Activated T-helper 2 cell treated with anti-CD3 and anti-CD28 coated beads, Interferon-gamma antibody, Interleukin-2, Interleukin-4, amounts not matched to agents 10 μg/mL and 5 μg/mL and 100 μg/mL, durations not matched to agents 14 hours and 24 hours and 36 hours (primary cell): ENCODE measurements at places on chromosomes 7 and 10. TPM values are rescaled to one million over a fixed set of nuclear protein-coding genes. Genes with fewer than 3 reads are reported as not detected.

TRIM50 gene
- not detected in 2 replicates for total RNA-seq

SFRP4 gene
- total RNA-seq: not detected in 2 replicates

C10orf105 gene
- total RNA-seq: 0.11 and 0.18 TPM in 2 replicates

TMEM184A gene
- 0.23 TPM in 1 of 2 replicates, not detected in the other for total RNA-seq

SLC16A9 gene
- total RNA-seq: 1.9 and 2.1 TPM in 2 replicates

PON2 gene
- total RNA-seq: 16.5 and 17.5 TPM in 2 replicates

PHKG1 gene
- 2.5 and 3.6 TPM in 2 replicates for total RNA-seq

GRCh38 chr7:7354674-7355073 is 172.3 kb downstream of the C1GALT1 start:
- no peak for DNase-seq
- H3K4me1 ChIP-seq: no peaks in the 10 kb centered on the region
- H3K4me3 ChIP-seq: no peak overlapping the region
- peaks cover 11% of the 10 kb centered on the region for H3K27me3 ChIP-seq

- peaks cover 38% of the 10 kb centered on the region for H3K4me1 ChIP-seq
- DNase-seq: no peak
- H3K27ac ChIP-seq: no peak overlapping the region
- peaks cover 6% of the 10 kb centered on the region for H3K36me3 ChIP-seq
- no peak overlapping the region for H3K4me3 ChIP-seq
- H3K27me3 ChIP-seq: no peaks in the 10 kb centered on the region
Observed at GRCh38 chr10:12703126-12703525, 298.4 kb downstream of the CCDC3 start.

GRCh38 chr7:134327896-134328295 is 11.2 kb upstream of the SLC35B4 start:
- H3K36me3 ChIP-seq: no peaks in the 10 kb centered on the region
- peak; percentile 14 for DNase-seq
- H3K4me1 ChIP-seq: peaks cover 12% of the 10 kb centered on the region
- H3K27ac ChIP-seq: no peak overlapping the region
- peaks cover 17% of the 10 kb centered on the region for H3K27me3 ChIP-seq
- no peak overlapping the region for H3K4me3 ChIP-seq

DNA sequence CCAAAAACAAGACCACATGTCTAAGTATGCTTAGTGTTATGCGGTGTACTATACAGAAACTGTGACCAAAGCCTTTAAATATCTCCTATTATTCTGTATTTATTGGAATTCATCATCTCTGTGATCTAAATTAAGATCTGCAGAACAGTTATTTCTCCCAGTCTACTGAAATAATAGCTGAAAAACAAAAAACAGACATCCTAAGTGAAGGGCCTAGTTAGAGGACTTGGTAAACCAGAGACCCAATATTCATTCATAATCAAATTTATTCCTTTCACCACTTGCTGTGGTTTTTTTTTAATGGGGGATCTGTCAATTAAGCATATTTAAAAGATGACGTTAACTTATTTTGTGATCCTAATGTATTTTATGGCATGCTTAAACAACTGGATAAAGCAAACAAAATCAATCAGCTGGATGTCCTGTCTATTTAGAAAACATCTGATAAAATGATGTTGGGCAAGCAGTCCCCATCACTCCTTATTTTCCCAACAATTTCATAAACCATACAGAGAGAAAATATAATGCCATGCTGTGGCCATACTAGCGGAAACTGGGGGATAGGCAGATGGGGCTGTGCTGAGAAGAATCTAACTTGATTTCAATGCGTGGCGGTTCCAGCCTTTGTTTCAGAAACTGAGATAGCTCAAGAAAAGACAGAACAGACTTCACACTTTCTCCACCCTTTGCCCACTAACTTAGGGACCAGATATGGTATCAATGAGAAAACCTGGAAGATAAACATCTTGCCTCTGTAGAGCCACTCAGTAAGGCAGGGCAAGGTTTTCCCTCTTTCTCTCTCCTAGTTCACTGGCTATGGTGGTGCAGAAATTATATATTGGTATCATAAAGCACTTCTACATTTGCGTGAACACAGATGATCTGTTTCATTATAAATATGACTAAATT is 32.9 kb downstream of the ICA1 start:
- peaks cover 25% of the 10 kb centered on the region for H3K27me3 ChIP-seq
- peaks cover 20% of the 10 kb centered on the region for H3K4me1 ChIP-seq
- H3K4me3 ChIP-seq: no peak overlapping the region
- H3K27ac ChIP-seq: no peak overlapping the region
- no peaks in the 10 kb centered on the region for H3K36me3 ChIP-seq
- DNase-seq: no peak

DNA sequence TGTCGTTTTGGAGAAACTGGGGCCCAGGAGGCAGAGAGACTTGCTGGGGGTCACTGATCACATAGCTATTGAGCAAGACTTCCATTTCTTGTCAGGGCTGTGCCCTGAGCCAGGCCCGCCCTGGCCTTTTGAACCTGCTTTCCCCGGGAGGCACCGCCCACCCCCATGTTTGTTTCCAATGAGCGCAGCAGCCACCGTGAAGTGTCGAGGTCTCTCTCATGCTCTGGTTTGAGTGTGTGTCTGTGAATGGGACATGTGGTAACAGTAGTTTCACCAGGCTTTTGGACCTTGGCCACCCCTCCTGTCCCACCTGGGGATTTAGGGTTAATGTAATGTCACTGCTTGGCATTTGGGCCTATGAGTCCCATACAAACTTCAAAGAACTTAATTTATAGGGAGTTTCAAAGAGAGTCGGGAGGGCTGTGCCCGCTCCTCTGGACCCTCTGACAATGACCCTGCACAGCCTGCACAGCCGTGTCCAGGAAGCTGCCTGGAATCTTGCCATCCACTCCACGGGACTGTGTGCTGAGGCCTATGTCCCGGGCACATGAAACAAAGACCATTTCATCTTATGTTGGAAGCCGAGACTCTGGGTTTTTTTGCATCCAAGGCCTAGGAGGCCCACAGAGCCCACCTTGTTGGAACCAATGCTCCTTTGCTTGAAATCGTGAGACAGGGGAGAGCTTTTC is 6.3 kb downstream of the PRF1 start:
- H3K27me3 ChIP-seq: peaks cover 3% of the 10 kb centered on the region
- no peak for DNase-seq
- no peak overlapping the region for H3K27ac ChIP-seq
- H3K4me3 ChIP-seq: no peak overlapping the region
- H3K4me1 ChIP-seq: peaks cover 12% of the 10 kb centered on the region
- H3K36me3 ChIP-seq: peaks cover 32% of the 10 kb centered on the region

- DNase-seq: no peak
- H3K4me3 ChIP-seq: no peak overlapping the region
- no peaks in the 10 kb centered on the region for H3K4me1 ChIP-seq
- no peaks in the 10 kb centered on the region for H3K36me3 ChIP-seq
Observed at GRCh38 chr7:3243680-3244079, 57.4 kb upstream of the SDK1 start.

GRCh38 chr10:125628104-125629049 is 54.6 kb downstream of the TEX36 start:
- H3K27ac ChIP-seq: no peak overlapping the region
- H3K36me3 ChIP-seq: no peaks in the 10 kb centered on the region
- peaks cover 1% of the 10 kb centered on the region for H3K27me3 ChIP-seq
- H3K4me1 ChIP-seq: no peaks in the 10 kb centered on the region
- H3K4me3 ChIP-seq: no peak overlapping the region

DNA sequence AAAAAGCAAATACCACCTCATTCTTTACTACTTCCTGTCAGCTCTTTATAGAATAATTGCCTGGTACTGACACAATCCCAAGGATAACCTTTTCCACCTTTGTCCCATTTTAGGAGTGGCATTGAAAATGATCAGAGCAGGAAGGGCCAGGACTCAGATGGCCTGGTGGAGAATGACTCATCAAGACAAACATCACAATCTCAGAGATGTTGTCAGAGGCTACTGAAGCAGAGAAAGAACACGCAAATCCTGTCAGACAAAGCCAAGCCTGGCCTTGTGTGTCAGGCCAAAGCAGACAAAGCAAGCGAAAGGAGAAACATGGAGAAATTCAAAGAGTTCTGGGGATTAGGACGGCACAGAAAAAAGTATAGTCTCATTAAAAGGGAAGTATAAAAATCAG is 40.9 kb downstream of the NSUN6 start:
- peaks cover 3% of the 10 kb centered on the region for H3K4me1 ChIP-seq
- H3K27ac ChIP-seq: no peak overlapping the region
- no peaks in the 10 kb centered on the region for H3K27me3 ChIP-seq
- DNase-seq: no peak

GRCh38 chr7:83427884-83428283 is 221.1 kb downstream of the SEMA3E start:
- no peak for DNase-seq
- H3K27ac ChIP-seq: no peak overlapping the region
- H3K4me1 ChIP-seq: no peaks in the 10 kb centered on the region
- H3K4me3 ChIP-seq: no peak overlapping the region
- H3K36me3 ChIP-seq: no peaks in the 10 kb centered on the region
- H3K27me3 ChIP-seq: no peaks in the 10 kb centered on the region

- DNase-seq: no peak
- no peaks in the 10 kb centered on the region for H3K36me3 ChIP-seq
- H3K4me1 ChIP-seq: no peaks in the 10 kb centered on the region
- no peaks in the 10 kb centered on the region for H3K27me3 ChIP-seq
- no peak overlapping the region for H3K4me3 ChIP-seq
Observed at GRCh38 chr10:117610321-117610720, 67.8 kb downstream of the EMX2 start.

DNA sequence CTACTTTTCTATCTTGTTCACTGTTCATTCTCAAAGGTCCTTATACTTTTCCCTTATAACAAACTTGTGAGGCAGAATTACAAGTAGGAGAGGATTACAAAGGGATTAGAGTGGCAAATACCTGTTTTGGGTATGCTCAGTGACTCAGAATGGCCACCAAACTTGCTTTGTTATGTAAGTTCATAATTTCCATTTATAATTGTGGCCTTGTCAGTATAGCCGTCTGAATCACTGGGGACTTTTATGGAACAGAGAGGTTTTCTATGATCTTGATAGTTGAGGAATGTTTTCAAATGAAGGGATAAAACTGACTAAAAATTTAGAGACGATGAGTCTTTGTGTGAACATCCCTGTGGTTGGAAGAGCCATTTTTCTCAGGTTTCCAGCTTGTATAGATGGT is 116.2 kb downstream of the SND1 start:
- peaks cover 20% of the 10 kb centered on the region for H3K4me1 ChIP-seq
- no peaks in the 10 kb centered on the region for H3K27me3 ChIP-seq
- H3K4me3 ChIP-seq: no peak overlapping the region
- H3K36me3 ChIP-seq: peaks cover 28% of the 10 kb centered on the region
- no peak for DNase-seq

GRCh38 chr10:61749291-61749690 is 86.6 kb downstream of the CABCOCO1 start:
- no peaks in the 10 kb centered on the region for H3K27me3 ChIP-seq
- peaks cover 34% of the 10 kb centered on the region for H3K4me1 ChIP-seq
- no peak overlapping the region for H3K4me3 ChIP-seq
- DNase-seq: no peak

DNA sequence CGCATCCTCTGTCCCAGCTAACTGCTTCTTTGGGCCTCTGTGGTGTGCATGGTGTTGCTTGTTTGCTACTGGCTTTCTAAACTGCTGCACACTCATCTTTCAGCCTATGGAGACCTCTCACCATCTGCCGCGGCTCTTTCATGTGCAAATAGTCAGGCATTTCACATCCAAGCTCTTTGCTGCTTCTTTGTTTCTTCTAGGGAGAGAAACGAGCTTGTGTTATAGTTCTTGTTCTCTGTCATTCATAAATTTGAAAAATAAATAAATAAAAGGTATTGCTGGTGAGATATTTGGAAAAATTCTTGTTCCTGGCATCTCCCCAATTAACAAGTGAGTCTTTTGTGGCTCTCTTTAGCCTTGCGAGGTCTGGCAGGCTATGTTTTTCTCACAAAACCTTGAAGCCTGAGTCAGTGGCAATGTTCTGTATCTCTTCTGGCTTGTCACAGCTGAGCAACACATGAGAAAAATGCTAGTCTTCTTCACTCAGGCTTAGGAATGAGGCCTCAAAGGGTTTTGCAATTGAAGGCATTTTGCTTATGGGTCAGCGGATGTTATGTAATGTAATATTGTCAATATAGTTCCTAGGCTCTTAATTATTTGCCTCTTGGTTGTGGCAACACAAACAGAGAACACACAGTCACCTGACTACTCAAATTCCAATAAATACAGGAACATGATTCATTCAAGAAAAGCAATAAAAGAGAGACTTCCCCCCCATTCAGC is 274.0 kb downstream of the FRMD4A start:
- H3K4me1 ChIP-seq: no peaks in the 10 kb centered on the region
- no peak overlapping the region for H3K4me3 ChIP-seq
- no peaks in the 10 kb centered on the region for H3K36me3 ChIP-seq
- DNase-seq: no peak
- H3K27ac ChIP-seq: no peak overlapping the region

- H3K4me1 ChIP-seq: peaks cover 41% of the 10 kb centered on the region
- DNase-seq: no peak
- H3K4me3 ChIP-seq: no peak overlapping the region
- peak overlapping the region; percentile 70 for H3K27ac ChIP-seq
- H3K27me3 ChIP-seq: no peaks in the 10 kb centered on the region
Observed at GRCh38 chr7:127819975-127820731, 168.2 kb downstream of the SND1 start.

DNA sequence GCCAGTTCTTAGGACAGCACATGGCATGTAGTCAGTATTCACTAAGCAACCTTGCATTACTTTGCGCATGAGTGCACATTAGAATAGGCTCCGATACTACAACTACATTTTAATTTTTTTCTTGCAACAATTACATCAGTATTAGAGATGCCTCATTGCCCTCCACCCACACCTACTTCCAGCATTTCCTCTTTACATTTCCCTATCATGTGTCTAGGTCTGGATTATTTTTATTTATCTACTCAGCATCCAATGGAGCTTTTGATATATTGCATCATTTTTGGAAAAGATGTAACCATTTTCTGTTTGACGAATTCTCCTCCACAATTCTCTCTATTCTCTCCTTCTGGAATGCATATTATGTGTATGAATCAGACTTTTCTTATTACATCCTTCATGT is 258.2 kb upstream of the GLI3 start:
- H3K36me3 ChIP-seq: no peaks in the 10 kb centered on the region
- no peak overlapping the region for H3K4me3 ChIP-seq
- DNase-seq: no peak
- no peaks in the 10 kb centered on the region for H3K4me1 ChIP-seq

GRCh38 chr10:120266022-120266421 is 191.0 kb upstream of the PLPP4 start:
- H3K4me3 ChIP-seq: no peak overlapping the region
- H3K27me3 ChIP-seq: no peaks in the 10 kb centered on the region
- no peak for DNase-seq
- no peaks in the 10 kb centered on the region for H3K4me1 ChIP-seq

DNA sequence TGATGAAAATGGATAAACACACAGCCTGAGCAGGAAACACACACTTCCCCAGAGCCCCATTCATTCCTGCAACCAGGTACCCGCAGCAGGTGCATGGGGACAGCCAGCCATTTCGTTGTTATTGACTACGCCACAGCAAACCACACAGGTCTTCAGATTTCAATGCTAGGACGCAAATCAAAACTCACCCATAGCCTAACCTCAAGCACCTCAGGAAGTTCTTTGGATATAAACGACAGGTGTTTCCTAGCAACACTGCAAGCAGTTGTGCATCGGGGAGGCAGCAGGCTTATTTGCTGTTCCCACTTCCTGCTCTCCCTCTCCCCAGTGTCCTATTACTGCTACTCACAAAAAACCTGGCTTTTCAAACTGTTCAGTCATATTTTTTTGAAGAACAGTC is 176.5 kb upstream of the FRMD4A start:
- peaks cover 17% of the 10 kb centered on the region for H3K4me1 ChIP-seq
- no peak overlapping the region for H3K4me3 ChIP-seq
- H3K27ac ChIP-seq: no peak overlapping the region
- DNase-seq: no peak
